T-helper 1 cell (primary cell): ENCODE measurements at places on chromosomes 5 and 9.

DNA sequence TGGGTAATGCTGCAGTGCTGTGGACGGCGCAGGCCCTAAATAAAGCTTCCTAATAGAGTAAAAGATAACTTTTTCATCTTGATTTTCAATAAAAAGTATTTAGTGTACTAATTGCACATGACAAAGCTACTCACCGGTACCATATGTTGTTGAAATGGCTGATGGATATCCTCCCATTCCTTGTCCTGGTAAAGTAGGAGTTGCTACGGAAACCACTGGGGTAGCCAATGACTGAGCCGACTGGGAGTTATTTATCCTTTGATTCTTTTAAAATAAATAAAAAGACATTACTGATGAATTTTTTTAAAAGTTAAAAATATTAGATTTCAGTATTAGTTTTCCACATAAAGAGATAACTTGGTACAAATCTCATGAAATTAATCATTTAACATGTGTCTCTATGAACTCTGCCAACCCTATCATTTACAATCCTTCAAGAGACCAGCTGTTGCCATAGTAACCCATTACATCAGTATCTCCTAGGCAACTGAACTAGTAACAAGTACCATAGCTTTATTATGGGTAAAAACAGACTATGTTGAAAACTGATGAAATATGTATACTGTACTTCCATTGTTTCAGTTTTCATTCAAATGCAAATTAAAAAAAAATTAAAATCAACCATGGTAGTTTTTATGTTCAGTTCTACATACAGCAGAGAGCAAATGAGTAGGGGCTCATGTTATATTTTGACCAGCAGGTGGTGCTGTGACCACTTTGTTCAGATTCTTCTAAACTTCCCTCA lies 153.7 kb downstream of the MEF2C start:
- DNase-seq: peak; percentile 23

DNA sequence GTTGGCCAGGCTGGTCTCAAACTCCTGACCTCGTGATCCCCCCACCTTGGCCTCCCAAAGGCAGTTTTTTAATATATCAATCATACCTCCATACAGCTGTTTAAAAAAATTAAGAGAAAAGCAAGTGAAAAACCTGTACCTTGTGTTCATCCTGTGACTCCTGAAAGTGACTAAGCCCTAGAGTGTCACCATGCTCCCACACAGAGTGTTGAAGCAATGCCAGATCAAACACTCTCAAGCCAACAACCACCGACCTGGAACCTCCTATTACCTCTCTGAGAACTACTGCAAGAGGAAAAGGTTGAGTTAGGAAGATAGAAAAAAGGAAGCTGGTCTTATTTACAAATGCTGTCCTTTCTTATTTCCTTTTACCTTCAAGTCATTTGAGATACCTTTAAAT lies 123.5 kb downstream of the RASEF start:
- no peak for DNase-seq

GRCh38 chr5:14995229-14995628 lies 123.7 kb upstream of the ANKH start:
- no peak for DNase-seq

DNA sequence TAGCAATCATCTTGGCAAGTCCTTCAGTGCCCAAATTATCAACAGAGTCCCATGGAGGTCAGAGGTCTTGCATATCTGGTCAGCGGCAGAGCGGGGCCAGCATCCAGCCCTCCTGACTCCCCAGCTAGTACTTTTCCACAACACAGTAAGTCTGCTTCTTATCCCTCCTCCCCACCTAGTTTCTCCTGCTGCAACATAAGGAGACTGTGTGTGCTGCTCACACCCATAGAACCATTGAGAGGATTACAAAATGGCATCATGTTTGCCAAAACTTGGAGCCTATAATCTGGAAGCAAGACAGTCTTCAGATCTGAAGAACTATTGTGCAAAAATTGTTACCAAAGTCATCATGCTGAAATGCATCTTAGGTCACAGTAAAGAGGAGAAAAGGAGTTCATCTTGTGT lies 125.8 kb upstream of the ZNF366 start:
- DNase-seq: no peak

DNA sequence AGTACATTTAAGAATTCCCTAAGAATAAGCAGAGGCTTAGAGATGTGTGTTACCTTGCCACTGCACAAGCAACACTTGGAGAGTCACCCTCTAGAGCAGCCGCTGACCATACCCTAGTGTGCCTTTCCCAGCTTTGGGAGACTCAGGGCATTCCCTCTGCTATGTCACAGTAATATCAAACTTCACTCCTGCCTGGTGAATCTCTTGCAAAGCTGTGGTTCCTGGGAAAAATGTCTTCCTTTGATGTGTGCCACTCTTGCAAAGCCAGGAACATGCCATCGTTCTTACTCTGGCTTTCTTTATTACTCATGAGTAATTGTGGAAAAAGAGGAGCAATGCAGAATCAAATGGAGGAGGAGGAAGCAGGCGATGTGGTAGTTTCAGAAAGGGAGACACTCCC lies 173.2 kb downstream of the CCDC192 start:
- DNase-seq: no peak

GRCh38 chr5:126415789-126416188 lies 7.4 kb upstream of the GRAMD2B start:
- DNase-seq: no peak

DNA sequence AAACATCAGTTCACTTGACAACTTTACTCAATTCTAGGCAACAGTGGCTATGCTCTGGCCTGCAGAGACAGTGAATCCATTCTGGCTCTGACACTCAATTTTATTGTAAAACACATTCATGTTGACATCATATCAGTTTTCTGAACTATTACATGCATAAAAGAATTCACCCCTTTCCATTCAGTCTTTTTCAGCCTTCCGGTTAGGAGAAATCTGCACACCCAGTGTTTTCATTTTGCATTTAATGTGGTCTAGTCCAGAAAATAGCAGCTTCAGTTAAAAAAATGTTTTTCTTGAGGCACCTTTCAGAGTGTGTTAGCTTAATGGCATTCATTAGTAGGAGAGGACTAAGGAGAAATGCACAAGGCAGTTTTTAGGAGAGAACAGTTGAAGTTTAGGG lies 95.1 kb downstream of the PBX3 start:
- no peak for DNase-seq

GRCh38 chr9:82563094-82563493 lies 499.8 kb downstream of the RASEF start:
- DNase-seq: no peak

GRCh38 chr9:127912882-127913281 lies 4.0 kb downstream of the ST6GALNAC4 start:
- DNase-seq: no peak

GRCh38 chr5:122390154-122390553 lies 78.1 kb downstream of the SNCAIP start:
- DNase-seq: no peak

DNA sequence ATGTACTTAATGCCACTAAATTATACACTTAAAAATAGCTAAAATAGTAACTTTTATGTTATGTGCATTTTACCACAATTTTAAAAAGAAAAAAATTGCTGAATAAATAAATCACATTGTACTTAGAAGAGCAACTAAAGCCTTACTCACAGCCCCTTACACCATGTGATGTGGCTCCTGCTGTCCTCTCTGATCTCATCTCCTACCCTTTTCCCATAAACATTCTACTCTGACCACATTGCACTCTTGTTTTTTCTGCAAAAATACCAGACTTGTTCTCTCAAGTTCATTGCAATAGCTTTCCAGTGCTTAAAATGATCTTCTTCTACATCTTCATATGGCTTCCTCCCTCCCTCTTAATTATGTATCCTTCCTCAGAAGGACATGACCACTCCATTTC lies 268.4 kb downstream of the ELAVL2 start:
- no peak for DNase-seq

DNA sequence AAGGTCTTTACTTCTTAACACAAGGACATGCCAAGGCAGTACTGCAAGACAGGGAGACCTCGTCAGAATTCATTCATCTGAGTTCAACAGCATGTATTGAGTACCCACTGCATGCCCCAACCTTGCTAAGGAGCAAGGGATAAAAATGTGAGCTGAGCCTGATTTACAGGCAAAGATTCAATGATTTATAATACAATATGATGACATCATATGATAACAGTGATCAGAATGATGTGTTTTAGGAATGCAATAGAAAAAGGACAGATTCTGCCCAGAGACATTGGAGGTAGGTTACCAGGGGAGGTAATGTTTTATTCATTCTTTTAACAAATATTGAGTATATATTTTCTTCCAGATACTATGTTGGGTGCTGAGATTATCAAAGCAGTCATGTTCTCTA lies 406.6 kb downstream of the ARHGEF28 start:
- DNase-seq: no peak

DNA sequence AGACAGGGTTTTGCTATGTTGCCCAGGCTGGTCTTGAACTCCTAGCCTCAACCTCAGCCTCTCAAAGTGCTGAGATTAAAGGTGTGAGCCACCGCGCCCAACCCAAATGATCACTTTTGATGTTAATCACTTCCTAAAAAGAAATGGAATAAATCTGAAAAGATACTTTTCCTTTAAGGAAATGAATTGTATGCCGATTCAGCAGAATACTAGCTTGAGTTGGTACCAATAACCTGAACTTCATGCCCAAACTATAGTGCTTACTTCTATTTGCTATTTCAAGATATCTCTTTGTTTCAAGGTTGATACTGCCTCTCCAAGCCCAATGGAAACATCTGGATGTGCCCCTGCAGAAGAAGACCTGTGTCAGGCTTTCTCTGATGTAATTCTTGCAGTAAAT lies 4.0 kb downstream of the CCNB1 start:
- DNase-seq: no peak

GRCh38 chr9:5402217-5402616 lies 35.5 kb downstream of the PLGRKT start:
- DNase-seq: no peak

GRCh38 chr9:125241863-125242739 lies 958 bp upstream of the HSPA5 start:
- peak; percentile 13 for DNase-seq

- no peak for DNase-seq
These were observed 61.7 kb downstream of the GALNT12 start for GRCh38 chr9:98869078-98869745.

DNA sequence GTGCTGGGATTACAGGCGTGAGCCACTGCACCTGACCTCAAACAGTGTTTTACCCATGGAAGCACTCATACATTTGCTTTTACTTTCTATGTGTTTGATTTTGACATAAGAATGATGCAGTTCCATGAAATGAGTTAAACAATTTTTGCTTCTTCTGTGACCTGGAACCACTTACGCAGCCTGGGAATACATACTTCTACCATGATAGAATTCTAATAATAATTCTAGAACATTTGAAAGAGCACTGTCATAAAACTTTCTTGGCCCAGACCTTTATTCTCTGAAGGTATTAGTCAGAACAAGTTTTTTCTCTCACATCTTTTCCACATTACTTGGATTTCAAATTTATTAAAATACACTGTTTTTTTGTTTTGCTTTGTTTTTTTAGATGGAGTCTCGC lies 25.3 kb upstream of the COL5A1 start:
- no peak for DNase-seq

DNA sequence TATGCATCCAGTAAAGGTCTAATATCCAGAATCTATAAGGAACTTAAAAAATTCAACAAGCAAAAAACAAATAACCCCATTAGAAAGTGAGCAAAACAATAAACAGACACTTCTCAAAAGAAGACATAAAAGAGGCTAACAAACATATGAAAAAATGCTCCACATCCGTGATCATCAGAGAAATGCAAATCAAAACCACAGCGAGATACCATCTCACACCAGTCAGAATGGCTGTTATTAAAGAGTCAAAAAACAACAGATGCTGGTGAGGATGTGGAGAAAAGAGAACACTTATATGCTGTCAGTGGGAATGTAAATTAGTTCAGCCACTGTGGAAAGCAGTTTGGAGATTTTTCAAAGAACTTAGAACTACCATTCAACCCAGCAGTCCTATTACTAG lies 86.1 kb downstream of the WWC1 start:
- DNase-seq: peak; percentile 73

DNA sequence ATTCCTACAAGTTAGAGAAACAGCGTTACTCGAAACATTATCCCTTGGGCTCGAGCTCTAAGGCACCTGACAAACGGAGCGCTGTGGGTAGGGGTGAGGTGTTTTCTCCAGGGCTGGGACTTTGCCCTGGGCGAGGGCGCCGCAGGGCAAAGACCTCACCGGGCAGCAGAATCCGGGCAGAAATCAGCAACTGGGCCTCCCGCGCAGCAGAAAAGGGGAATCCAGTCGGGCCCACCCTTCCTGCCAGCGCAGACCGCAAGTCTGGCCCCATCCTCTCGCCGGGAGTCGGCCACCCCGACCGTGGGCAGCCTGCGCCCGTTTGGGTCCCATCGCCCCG lies 430 bp upstream of the MSH3 start:
- DNase-seq: peak; percentile 65
